ENCODE measurements at places on chromosomes 3 and 15.

DNA sequence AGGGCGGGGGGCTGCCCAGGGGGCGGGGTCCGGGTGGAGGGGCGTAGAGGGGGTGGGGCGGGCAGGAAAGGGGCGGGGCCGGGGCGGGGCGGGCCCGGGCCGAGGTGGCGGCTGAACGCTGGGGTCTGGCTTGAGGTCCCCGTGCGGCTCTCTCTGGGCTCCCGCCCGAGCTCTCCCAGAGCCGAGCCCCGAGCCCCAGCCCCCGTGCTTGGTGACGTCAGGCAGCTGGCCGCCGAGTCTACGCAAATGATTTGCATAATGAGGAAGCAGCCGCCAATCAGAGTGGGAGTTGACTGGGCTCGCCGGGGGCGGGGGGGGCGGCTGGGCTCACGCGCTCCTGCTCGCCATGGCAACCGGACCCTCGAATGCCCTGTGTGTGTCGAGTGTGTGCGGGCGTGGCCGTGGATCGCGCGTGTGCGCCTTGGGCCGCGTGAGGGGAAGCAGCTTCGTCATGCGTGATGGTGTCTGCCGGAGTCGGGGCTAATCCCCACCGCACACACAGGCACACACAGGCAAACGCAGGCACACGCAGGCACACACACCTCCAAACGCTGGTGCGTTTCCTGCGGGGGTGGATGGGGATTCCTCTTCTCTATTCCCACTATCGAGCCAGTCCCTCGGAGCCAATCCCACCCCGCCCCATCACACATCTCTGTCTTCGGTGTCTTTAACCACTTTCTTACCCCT lies at the start of gene CELF6:
Gene CELF6, minus strand, starts transcription at position 173 of the 687 bp plus-strand sequence. CDS start 283 bp downstream, outside the sequence.
- no peak for DNase-seq

DNA sequence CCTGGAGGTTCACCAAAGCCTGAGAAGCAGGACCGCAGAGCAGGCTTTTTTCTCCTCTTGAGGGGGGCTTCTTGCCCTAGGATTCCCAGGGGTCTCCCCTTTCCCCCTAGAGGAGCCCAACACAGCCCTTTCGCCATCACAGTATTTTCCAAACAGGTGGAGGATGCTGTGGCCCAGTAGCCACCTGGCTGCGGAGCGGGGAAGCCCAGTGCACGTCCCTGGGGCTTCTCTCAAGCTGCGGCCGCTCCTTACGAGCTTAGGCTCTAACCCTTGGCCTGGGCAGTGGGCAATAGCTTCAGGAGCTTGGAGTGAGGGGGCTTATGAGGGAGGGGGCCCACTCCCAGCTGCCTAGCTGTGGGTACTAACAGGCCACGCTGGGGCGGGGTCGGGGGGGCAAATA lies 11.6 kb upstream of the DLL4 start:
- DNase-seq = no peak

DNA sequence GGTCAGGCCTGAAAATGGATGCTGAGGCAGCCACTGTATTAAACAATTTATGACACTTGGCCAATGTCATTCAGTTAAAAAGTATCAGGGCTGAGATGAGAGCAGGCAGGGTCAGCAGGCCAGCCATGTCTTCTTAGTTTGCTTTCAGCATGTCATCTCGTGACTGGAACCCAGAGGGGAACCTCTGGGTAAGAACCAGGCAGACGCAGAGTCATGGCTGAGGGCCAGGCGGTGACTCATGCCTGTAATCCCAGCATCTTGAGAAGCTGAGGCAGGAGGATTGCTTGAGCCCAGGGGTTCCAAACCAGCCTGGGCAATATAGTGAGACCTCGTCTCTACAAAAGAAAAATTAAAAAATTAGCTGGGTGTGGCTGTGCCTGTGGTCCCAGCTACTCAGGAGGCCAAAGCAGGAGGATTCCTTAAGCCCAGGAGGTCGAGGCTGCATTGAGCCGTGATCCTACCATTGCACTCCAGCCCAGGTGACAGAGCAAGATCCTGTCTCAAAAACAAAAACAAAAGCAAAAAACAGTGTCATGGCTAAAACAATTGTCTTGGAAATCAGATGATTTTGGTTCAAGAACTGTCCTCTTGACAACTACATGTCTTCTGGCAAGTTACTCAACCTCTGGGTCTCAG lies 11.7 kb downstream of the BCL2L10 start:
- DNase-seq = peak; percentile 87

GRCh38 chr3:179309225-179310078 lies 13.4 kb upstream of the ZNF639 start:
- DNase-seq = no peak

DNA sequence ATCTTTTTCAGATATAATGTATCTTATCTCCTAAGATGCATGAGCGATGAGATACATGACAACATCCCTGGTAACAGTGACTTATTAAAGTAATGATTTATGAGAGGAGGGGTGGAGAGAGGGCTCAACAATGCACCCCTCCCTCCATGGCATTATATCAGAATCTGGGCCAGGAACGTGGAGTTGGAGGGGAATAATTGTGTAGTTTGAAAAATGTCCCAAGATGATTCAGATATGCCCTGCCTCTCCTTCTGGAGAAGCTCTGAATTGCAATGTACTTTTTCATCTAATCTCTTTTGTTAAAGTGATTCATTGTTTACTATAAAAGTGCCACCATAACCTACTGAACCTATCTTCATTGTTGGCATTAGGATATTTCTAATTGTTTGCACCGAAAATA lies 86.5 kb downstream of the FRMD4B start:
- DNase-seq = no peak

DNA sequence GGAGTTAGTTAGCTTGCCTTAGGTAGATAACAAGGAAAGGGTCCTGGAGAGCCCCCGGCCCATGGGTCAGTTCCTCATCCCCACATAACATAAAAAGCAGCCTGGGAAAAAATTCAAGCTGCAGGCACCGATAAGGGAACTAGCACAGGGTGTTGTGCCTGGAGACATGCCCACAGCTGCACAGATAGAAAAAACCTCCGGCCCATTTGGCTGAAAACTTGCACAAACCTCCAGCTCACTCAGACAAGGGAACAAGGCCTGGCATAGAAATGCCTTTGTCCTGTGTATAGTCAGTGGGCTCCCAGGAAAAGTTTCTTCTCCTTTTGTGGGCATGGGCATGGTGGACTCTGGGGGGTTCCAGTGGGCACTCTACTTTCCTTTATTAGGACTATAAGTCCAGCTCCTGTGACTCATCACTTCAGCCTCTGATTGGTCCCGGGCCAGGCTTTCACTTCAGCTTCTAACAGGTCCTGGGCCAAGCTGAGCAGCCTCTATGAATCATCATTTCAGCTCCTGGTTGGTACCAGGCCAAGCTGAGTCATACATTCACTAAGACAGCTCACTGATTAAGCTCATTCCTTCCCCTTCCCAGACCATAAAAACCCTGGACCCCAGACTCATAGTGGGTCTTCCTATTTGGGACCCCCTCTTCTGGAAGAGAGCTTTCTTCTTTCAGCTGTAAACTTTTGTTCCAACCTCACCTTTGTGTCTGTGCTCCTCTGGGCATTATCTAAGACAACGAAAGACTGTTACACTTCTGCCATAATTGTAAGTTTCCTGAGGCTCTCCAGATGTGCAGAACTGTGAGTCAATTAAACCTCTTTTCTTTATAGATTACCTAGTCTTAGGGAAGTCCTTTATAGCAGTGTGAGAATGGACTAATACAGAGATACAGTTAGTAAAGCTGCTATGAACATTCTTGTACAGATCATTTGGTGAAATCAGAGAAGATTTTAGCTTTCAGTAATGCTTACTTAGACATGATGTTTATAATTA lies 348.0 kb upstream of the DPPA4 start:
- DNase-seq = peak; percentile 97

DNA sequence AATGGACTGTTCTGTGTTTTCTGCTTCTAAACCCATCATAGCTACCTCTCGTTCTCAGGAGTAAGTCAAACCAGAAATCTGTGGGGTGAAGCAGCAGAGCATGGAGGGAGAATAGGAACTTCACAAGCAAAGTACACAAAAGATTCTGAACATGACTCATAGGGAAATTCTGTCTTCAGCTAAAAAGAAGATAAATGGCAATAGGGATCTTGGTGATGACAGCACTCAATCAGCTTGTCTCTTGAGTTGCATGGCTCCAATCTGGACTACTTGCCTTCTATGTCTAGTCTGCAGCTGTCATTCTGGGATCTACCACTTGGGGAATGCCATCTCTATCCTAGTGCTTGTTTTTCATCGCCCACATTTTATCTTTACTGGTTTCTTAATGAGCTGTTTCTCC lies 13.5 kb upstream of the GRAMD1C start:
- DNase-seq = no peak

GRCh38 chr3:20809356-20809755 lies 623.4 kb upstream of the SGO1 start:
- no peak for DNase-seq

DNA sequence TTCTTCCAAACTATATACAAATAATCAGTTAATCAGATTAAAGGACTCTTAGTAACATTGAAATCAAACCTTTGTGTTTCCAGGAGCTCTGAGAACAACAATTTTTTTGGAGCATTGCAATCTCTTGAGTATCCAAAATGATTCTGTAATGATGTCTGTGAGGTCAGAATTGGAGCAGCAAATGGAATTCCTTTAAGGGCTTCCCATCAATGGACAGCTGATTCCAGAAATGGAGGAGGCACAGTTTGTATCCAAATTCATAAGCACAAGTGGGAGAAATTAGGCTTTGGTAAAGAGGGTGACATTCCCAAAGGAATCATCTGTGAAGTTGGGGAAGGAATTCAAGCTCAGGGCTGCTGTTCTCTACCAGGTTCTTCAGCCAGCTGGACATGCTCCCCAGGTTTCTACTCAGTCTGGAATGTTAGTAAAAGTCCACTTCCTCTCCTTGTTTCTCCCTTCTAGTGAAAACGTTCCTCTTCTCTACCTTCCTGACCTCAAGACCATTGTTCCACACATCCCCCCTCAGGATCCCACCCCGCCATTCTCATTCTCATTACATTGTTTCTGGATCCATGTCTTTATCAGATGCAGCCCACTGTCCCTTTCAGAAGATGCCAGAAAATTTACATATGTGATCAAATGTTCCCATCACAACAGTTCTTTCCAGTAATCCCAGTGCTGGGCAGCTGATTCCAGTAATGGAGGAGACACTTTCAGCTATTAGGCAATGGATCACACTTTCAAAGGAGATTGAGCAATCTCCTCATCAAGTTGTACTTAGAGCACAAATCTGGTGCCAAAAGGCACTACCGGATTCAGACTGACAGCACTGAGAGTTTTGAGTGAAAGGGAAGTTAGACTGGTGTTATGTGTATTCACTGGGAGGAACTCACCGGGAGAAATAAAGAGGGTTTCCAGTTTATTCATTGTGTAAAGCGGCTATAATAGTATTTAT lies 391.3 kb upstream of the TPRG1 start:
- DNase-seq = no peak

- no peak for DNase-seq
These were observed 20.4 kb upstream of the ACTL6A start for GRCh38 chr3:179542375-179542774.

DNA sequence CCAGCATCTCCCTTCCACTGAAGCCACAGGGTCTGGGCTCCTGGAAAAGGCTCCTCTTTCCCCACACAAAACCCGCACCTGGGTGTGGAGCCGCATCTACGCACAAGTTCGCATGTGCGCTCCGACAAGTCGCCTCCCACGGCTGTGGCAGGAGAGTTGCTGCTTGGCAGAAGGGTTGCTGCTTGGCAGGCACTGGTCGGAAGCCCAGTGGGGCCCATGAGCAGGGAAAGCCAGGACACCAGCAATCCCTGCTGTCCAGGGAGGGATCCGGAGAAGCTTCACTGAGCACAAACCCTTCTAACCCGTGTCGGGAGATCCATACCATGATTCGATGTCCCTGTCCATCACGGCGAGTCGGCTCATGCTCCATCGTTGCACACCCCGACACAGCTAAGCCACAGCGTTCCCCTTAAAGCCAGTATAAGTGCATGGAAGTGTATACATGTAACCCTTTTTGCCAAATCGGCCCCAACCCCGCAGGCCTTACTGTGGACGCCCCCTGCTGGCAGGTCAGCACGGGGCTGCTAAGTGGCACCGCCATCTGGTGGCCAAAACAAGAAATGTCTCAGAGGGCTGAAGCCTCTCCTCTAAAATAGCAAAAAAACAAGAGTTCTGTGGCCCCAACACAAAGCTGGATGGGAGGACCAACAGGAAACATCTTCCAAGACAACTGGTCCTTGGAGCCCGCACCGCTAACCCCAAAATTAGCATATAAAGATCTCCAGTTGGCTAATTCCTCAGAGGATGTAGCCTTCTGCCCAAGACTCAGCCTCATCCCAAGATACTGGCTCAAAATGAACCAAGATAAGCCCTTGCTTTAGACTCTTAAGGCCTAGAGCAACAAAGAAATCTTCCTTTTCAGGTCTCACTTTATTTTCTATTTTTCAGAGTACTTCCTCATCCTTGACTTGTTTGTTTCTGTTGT lies 8.3 kb downstream of the ANKRD63 start:
- no peak for DNase-seq

DNA sequence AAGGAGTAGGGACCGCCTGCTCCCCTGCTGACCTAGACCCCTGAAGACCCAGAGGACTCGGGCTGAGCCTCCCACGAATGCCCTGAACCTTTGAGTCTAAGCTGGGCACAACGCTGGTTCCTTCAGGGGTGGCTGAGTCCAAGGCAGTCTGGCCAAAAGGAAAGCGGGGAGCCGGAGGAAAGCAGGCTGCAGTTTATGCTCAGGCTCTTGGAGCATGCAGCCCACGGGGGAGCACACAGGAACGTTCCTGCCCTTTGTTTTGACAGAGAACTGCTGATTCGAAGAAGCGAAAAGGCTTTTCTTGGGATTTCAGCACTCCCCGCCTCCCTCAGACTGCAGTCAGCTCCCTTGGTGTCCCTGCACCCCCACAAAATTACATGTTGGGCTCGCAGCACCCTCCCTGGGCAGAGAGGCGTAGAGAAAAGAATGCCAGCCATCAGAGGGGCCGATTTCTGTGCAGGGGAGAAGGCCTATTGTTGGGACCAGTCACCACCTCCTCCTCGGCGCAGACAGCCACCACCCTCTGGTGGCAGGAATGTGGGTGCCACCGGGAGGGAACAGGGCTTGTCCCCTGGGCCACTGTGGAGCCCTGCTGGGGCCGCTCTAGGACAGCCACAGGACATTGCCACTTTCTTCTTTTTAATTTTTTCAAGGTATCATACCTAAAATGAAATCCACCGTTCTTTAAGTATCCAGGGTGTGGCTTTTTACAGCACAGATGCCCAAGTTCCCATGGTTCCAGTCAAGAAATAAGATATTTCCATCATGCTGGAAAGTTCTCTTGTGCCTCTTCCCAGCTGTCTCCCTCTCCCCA lies 72.2 kb downstream of the SMAD6 start:
- no peak for DNase-seq

GRCh38 chr3:46712191-46713049 lies 5.2 kb downstream of the PRSS50 start:
- no peak for DNase-seq

GRCh38 chr3:47034868-47035489 lies 55.5 kb downstream of the NBEAL2 start:
- DNase-seq = no peak

GRCh38 chr3:10292505-10293419 lies at the start of gene GHRL:
GHRL (minus strand) TSS chr3:10292947; CDS start chr3:10290180, 2,767 bp downstream.
- no peak for DNase-seq
